Fibroblast of villous mesenchyme (primary cell): ENCODE measurements at places on chromosomes 5 and 9.
A peak's percentile ranks its signal among the peaks of the same experiment; 100 is the strongest.

DNA sequence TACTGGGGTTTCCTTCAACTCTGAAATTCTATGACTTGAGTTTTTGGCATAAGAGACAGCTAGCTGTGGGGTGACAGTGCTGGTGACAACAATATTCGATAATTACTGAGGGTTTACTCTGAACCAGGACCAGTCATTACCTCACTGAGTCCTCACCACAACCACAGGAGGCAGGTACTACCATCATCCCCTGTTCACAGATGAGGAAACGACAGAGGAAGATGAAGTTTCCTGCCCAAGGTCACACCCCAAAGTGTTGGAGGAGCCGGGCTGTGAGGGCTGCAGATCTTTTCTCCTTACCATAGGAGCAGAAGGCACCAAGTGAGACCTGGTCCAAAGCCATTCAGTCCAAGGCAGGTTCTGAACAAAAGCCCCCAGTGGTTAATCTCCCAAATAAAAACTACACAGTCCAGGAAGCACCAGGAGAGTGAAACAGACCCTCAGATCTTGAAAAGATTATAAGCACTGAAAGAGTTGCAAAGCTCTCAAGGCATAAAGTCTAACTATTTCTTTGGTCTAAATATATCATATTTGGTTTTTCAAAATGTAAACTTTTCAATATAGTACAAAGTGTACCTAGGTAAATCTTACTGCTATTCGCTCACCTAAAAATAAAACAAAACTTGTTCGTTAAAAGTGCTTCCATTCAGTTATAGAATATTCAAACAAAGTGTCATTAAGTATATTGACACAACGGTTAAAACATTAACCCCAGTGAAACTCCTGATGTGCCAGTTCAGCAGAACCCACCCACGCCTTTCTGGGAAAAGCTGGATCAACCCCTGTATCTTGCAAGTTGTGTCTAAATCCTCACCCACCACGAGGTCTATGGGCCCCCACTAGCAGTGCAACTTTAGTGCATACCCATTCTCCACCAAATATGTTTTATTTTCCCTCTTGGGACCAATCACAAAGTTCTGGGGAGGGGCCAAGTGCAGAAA lies 82.6 kb upstream of the EQTN start:
- DNase-seq, result no peak

- DNase-seq, result no peak
These were observed 222.3 kb downstream of the PARP8 start for GRCh38 chr5:50888751-50889150.

GRCh38 chr5:141623186-141623585 lies 4.4 kb upstream of the DIAPH1 start:
- no peak for DNase-seq

GRCh38 chr5:74667396-74667795 lies 17.6 kb upstream of the HEXB start:
- DNase-seq, result no peak

GRCh38 chr5:151738125-151738848 lies 20.1 kb downstream of the ATOX1 start:
- DNase-seq, result peak; percentile 45

DNA sequence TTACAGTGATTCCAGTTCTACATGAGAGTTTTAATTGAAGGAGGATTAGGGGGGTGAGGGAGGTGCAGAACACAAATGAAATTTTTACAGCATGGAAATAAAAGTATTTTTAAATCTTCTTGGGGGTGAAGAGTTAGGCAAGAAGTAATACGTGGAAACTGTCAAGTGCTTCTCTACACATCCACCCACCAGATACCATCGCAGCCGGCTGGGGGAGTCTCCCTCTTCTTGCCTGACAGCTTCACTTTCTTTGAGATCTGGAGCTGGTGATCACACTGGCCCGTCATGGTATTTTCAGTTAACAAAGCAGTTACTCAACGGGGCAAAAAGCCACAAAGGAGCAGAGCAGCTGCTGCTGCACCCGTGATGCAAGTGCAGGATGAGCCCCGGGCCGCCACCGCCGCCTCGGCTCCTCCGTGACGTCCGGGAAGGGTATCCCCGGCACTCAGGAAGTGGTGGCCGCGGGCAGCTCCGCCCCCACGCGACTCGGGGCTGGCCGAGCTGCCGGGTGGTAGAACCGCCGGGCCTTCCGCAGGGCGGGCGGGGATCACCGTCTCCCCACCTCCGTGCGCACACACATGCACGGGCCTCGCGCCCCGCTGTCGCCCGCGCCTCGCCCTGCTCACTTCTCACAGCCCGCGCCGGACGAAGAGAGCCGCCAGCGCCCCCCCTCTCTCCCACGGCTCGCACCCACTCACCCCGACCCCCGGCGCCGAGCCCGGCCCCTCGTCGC lies 2.4 kb upstream of the NR4A3 start:
- peak; percentile 96 for DNase-seq
